D721Med (cell line): ENCODE measurements at places on chromosomes 12 and 14.

DNA sequence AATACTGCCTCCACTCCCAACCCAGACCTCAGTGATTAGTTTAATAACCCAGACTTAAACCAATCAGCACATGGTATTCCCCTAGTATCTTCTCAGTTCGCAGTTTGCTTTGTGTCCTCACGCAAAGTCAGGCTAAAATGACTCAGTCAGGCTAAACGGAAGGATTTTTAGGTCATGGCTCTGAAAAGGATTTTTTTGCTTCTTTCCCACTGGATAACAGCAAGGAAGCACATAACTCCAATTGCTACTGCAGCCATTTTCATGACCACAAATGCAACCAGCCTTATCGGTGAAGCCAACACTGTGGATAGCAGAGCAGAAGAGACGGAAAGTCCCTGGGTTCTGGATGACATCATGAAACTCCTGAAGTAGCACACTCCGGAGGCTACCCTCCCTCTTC is 67.7 kb downstream of the ZC3H14 start:
- no peak for DNase-seq

DNA sequence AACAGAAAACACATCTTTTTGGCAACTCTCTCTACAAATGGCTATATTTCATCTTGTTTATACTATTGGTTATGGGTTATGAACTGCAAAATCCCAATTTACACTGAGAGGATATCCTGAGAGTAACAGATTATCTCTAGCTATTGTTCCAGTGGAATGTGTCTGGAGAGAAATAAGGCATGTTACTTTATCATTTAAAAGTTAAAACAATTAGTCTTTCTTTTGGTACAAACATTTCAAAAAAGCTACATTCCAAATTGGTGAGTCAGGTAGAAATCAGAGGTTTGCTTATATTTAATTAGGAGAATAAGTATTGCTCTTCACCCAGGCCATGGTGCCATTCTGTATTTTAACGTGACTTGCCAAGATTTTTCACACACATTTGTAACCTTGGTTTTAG is 411.6 kb downstream of the CCER1 start:
- DNase-seq = no peak

DNA sequence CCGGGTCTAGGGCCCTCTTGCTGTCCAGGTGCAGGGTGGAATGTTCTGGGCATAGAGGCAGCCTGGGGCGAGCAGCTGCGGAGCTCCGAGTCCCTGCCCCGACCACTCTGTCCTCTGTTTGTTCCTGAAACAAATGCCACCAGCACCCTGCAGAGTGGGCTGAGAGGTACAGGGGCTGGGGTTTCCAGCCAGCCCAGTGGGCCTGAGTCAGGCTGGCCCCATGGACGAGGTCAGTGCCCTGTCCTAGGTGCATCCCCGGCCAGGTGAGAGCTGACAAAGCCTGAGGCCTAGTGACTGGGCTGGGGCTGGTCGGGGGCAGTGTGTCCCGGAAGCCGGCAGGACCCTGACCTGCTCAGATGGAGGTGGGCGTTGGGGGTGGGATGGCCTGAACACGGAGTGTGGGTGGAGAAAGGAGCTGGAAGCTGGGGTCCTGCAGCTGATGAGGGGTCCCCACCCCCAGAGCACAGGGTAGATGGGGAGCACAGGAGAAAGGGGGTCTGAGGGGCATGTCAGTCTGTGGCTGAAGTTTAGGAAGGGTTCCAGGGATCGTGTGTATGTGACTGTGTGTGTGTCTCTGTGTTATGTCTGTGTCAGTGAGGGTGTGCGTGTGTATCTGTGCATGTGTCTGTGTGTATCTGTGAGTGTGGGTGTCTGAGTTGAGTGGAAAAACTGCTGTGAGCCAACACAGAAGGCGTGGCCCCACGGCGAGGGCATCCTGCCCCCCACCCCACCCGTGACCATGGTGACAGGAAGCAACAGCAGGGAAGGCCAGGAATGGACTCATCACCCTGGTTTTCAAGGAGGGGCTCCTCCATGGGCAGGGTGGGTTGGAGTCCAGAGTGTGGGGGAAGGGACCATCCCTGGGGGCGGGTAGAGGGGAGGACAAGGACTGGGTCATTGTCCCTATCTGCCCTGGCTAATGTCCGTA is 2.4 kb upstream of the CRIP1 start:
- no peak for DNase-seq

- DNase-seq = no peak
Measured at GRCh38 chr12:127389923-127390322, 877.0 kb upstream of the TMEM132C start.

- no peak for DNase-seq
Measured at GRCh38 chr12:110282956-110283817, 2.1 kb downstream of the ATP2A2 start.

GRCh38 chr14:27587103-27587502 is 989.3 kb upstream of the NOVA1 start:
- no peak for DNase-seq

DNA sequence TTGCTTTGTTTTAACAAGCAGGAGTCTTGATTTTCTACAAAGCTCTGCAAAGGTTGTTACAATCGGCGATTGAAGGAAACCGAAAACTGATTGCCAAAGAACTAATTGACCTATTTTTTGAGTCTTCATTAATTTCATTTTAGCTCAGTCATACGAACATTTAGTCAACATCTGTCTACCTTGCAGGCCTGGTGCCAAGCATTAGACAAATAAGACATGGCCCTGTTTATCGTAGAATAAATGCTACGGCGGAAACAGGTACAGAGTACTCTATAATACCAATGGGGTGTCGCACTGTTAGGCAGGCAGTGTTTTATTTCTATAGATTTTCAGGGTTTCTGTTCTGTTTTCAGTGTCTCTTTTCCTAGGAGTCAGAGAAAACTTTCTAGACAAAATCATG is 171.5 kb downstream of the BCAT1 start:
- no peak for DNase-seq

DNA sequence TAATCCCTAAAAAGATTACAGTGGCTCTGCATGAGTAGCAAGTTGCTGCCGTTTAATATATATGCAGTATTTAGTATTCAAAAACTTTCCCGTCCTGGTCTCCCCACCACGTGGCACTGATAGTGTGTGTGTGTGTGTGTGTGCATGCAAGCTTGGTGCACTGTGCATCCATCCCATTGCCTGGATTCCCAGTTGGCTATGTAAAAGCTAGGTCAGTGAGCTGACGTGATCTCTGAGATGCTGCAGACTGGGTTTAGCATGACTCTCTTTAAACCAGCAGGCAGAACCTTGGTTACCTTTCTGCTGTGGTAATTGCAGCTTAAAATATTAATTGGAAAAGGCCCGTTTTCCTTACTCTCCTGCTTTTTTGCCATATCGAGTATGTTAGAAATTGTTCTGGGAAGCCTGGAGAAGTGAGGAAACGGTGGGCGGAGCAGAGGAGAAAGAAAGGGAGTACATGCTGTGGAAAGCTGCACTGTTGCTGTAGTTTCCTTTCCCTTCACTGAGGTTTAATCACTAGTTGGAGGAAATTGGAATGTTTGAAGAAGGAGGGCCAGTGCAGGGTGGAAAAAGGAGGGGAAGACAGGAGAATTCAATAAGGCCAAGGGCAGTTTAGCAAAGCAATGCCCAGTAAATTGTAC is 4.0 kb upstream of the CNTN1 start:
- no peak for DNase-seq

DNA sequence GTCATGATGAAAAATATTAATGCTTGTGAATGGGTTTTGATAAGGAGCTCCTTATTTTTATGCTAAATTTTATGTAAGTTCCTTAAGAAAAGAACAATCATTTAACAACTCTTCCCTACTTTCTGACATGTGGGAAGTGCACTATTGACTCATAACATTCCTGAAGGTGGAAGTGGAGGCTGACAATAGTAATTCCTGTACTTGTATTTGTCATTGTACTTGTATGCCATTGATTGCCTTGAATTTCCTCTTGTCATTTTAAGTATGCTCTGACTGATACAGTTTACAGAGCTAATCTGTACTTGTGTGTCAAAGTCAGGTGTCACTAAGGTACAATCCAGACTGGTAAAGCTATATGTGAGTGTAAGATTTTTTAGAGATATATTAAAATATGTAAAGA is 440.0 kb downstream of the SLC16A7 start:
- no peak for DNase-seq

GRCh38 chr12:85322715-85323114 is 42.7 kb downstream of the ALX1 start:
- DNase-seq = no peak

DNA sequence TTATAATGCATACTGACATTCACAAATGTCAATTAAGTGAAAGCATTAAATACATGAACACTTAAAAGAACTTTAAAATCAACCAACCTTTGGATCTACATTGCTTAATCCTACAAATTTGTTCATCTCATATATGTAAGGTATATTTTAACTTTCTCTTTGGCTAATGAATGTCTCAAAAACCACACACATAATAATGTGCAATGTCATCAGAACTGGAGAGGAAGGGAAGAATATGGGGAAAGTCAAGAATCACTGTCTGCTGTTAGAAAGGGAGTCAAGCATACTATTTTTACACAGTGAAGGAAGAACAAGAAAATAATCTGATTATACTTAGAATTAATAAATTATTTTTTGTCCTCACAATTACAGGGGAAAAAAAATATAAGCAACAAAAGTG is 4.9 kb downstream of the GMFB start:
- DNase-seq = no peak

DNA sequence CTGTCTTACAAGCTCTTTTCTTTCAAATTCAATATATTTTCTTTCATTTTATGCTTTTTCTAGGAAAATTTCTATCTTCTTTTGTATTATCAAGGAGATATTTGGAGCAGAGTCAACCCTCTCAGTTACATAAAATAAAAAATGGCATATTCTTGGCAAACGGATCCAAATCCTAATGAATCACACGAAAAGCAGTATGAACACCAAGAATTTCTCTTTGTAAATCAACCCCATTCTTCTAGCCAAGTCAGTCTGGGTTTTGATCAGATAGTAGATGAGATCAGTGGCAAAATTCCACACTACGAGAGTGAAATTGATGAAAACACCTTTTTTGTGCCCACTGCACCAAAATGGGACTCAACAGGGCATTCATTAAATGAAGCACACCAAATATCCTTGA is 20.6 kb downstream of the PIK3C2G start:
- no peak for DNase-seq

DNA sequence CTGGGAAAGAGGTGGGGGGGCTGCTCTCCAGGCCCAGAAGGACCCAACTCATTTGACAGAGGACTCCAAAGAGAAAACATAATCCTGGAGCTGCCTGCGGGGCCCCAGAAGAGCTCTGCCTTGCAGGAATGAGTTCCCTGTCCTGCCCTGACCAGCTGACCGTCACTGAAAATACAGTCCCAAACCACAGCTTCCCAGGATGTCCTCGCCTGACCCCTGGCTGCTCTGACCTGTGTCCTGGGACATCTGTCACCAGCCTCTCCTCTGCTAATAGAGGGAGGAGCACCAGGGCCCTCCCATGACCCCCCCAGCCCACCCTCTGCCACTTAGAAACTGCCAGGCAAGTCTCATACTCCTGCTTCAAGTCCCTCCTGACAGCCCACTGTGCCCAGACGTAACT is 9.8 kb downstream of the FIGNL2 start:
- no peak for DNase-seq

DNA sequence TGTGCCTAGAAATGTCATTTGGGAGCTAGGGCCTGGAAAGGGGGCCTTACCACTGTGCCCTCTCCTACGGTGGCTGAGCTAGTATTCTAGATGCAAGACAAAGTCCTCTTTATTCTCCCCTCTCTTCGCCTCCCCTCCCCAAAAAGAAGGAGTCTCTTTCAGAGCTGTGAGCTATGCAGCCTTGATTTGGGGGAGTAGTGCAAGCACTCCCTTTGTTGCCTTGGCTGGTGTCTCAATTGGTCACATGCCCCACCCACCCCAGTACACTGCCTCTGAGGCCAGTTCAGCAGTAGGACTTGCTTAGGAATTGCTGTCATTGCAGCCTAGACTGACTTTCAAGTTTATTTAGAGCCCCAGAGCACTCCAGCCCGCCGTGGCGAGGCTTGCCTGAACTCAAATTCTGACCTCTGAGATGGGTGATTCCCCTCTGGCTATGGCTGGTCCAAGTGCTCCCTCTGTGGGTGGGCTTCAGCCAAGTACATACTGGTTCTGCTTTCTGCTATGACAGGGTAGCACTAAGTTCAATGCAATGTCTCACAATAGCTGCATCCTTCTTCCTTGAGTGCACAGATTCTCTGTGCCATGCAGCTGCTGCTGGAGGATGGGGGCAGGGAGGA is 37.0 kb upstream of the FBXO33 start:
- no peak for DNase-seq

DNA sequence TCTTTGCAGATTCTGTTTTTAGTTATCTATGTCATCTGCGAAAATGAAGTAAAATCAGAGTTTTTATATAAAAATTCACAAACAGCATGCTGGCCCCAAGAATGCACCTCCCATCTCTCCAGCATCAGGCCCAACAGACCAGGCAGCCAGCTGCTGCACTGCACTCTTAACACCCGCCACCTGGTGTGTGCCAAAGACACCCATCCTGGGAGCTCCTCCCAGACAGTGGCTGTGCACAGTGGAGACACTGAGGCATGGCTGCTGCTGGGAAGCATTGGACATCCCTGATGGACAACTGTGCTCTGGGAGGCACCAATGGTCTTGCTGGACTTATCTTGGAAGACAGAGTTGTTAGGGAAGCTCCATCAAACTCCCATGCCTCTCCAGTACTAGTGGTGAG is 817.2 kb downstream of the TMEM121 start:
- DNase-seq = no peak

DNA sequence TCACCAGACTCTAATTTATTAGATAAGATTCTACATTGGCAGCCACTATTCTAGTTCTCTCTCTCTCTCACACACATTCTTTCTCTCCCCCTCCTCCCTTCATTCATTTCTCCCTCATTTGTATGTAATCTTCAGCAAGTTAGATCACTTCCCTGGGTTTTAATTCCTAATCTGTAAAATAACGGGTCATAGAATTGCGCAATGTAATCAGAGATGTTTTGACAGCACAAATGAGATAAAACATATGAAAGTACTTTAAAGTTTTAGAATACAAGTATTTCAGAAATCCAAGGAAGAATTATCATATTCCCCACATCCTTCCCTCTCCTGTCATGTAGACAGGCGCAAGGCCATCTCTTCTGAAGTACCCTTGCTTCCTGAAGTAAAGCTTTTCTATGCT is 21.7 kb downstream of the STYK1 start:
- no peak for DNase-seq

DNA sequence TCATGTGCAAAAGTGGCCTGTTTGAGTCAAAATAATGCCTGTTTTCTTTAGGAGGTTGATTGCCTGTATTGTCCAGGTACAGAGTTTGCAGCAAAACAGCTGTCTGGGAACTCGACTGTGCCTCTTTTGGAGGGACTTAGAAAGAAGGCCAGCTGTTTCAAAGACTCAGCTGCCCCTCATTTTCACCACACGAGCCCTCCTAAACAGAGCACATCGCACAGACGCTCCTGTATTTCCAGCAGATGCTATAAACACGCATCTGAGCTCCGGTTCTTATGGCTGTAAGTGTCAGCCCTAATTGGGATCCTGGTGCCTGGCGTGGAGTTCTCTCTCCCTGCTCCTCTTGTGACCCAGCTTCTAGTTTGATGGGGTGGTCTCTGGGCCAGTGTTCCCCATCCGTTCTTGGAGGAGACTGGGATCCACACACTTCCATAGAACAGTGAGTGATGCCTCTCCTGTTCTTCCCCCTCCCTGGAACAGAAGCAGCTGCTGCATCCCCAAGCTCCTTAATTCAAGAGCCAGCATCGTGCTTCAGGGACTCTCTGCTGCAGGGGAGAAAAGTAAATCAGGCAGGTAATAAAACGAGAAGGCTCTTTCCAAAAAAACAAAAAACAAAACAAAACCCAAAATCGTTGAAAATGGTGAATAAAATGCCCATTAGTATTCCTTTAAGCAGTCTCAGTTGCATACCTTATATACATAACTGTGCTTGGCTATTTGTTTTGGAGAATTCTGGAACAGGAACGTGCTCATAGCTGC is 269.0 kb downstream of the SLC15A4 start:
- DNase-seq = no peak
